ENCODE measurements at places on chromosomes 16 and 17.

GRCh38 chr17:76479515-76480060 lies 12.2 kb downstream of the AANAT start:
- DNase-seq: no peak

GRCh38 chr16:85958731-85959130 lies 59.8 kb downstream of the IRF8 start:
- no peak for DNase-seq

GRCh38 chr16:56755038-56755437 lies 25.1 kb downstream of the NUP93 start:
- DNase-seq: no peak

- DNase-seq: no peak
Observed at GRCh38 chr17:4542003-4542725, 13.0 kb downstream of the MYBBP1A start.

DNA sequence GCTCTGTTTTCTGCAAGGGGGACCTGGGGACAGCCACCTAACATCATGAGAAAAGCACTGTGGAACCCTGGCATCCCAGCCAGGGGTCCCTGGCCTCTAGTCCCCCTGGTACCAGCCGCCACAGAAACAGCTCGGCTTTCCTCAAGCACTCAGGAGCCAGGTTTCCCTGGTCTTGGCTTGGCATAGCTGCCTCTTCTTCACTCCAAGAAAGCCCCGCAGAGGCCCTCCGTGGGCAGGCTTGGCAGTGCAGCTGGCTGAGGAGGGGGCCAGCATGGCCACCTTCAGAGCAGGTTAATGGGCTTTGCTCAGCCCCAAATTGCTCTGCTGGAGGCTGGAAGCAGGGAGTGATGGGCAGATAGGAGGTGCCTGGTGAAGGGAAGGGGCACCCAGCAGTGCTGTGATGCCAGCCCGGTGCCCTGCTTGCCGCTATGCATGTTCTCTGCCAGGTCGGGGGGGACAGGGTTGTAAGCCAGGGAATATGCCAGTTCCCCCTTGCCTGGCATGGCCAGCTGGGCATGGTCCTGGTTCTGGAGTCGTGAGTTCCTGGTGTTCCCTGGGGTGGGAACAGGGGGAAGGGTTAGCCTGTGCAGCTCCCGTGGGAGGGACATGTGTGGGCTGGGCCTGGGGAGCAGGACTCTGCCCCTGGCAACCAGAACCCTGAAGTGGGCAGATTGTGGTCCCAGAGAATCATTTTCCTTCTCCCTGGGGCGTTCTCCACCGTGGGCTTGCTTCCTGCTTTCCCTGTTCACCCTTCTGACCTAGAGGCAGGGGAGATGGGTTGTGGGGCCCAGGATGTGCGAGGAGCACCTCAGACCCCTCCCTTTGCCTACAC lies 3.2 kb downstream of the ANKRD13B start:
- DNase-seq: no peak

DNA sequence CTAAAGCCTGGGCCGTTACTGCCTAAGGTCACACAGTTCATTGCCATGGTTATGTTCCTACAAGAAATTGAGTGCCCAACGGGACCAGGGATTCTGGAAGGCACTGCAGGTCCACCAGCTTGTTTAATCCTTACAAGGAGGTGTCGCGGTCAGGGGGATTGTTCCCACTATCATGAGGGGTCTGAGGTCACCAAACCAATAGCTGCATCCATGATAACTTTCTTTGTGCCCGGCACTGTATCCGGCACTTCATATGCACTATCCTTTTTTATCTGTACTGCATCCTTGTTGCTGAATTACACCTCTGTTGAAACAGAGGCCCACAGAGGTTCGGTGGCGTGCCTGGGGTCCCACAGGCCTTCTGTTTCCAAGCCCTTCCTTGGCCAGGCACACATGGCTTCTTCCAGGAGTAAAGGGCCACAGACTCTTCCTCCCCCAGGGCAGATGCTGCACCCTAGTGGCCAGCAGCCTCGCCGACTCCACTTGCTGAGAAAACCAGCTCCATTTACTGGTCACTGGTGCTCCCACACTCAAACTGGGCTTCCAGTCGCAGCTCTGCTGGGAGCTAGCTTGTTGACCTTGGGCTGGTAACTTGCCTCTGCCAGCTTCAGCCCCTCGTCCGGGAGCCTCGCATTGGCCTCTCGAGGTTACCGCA lies 82.0 kb upstream of the PLCG2 start:
- no peak for DNase-seq

DNA sequence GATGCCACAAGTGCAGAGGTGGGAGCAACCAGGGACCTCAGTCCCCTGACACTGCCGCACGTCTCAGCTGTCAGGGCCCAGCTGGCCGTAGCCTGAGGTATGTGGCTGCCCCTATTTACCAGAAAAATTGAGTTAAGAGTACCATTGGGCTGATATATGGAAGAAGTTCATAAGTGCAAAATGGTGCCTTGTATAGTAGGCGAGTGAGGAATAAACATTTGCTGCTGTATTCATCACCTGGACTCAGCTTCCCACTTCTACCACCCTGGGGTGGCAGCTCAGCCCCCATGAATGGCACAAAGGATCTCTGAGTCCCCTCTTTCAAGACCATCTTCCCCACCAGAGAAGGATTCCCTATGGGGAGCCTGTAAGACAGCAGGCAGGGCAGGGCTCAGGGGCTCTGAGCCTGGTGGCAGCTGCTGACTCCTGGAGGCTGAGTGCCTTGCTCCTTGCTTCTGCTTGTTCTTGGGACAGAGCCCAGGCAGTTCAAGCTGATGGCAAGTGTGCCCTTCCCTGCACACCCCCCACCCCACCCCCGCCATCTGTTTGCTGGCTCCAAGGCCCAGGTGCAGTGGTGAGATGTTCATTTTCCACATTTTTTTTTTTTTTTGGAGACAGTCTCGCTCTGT lies 29.0 kb downstream of the TRPV2 start:
- no peak for DNase-seq

GRCh38 chr16:4435337-4436067 lies 9.8 kb downstream of the DNAJA3 start:
- no peak for DNase-seq

- peak; percentile 61 for DNase-seq
Observed at GRCh38 chr17:83086907-83087787, 7.7 kb downstream of the METRNL start.

GRCh38 chr16:79379095-79379494 lies 221.4 kb downstream of the MAF start:
- DNase-seq: no peak

GRCh38 chr16:29975134-29975538 lies 1.5 kb downstream of the TAOK2 start:
- DNase-seq: no peak

- DNase-seq: no peak
Observed at GRCh38 chr16:89921131-89921701, 1.9 kb upstream of the TUBB3 start.

DNA sequence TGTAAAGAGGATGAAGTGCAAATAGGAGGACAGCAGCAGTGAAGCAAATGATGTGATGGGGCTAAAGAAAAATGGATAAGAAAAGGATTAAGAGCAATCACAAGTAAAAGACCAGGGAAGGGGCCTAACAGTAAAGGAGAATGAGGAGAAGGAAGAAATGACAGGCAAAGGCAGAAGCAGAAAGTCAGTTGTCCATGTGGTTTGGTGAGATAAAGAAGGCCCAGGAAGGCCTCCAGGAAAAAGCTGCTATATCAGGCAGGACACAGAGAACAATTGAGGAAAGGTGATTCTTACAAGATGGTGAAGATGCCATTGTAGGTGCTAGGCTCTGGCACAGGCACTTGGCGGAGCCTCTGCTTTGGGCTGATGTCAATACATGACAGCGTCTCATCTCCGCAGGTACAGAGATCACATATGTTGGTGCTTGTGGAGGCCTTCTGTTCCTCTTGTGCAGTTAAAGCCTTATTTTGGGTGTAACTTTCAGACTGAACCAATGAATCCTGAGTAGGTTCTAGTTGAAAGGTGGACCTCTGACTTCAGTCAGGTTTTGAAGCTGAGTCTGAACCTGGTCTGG lies 18.1 kb downstream of the RDM1 start:
- no peak for DNase-seq

DNA sequence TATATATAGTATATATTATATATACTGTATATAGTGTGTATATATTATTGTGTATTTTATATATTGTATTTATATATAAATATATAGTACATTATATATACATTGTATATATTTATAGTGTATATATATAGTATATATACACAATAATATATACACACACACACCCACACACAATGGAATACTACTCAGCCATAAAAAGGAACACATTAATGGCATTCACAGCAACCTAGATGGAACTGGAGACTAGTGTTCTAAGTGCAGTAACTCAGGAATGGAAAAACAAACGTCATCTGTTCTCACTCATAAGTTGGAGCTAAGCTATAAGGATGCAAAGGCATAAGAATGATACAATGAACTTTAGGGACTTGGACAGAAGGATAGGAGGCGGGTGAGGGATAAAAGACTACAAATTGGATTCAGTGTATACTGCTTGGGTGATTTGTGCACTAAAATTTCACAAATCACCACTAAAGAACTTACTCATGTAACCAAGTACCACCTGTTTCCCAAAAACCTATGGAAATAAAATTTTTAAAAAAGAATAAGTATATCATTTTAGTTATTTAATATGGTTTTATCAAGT lies 201.9 kb upstream of the CDH11 start:
- DNase-seq: no peak

DNA sequence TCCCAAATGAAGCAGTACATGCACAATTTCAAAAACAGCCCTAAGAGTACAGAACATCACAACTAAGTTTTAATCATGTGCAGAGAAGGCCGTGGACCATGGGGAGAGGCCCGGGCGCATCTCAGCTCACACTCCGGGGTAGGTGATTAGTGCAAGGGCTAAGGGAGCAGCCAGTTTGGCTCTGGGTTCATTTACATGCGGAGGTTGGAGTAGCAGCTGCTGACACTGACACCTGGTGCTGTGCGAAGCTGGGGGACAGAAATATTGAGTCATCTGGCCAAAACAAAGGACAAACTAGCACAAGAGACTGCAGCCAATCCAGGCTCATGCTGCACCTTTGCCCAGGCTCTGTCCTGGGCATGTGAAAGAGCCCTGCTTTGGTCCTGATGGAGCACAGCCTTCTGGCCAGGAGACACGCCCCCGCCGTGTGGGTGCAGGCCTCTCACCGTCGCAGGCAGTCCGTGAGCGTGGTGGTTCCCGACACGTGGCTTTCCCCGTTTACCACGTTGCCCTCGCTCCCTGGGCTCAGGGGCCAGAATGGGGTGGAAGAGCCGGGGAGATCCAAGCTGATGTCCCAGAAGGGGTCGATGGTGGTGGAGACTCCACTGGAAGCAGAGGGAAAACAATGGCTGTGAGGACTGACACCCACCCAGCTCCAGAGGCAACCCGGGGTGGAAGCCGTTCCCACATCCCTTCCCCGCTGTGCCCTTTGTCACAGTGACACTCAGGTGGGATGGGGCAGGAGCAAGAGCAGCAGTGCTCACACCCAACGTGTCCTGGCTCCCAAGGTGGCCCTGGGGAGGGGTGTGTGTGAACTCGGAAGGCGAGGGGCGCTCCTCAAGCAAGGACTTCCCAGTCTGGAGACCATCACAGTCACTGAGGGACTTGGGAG lies 31.9 kb downstream of the USP22 start:
- no peak for DNase-seq

GRCh38 chr17:42985225-42985624 lies 4.9 kb downstream of the RUNDC1 start:
- DNase-seq: no peak

- peak; percentile 86 for DNase-seq
Observed at GRCh38 chr17:43983515-43984411, 20.7 kb upstream of the NAGS start.

DNA sequence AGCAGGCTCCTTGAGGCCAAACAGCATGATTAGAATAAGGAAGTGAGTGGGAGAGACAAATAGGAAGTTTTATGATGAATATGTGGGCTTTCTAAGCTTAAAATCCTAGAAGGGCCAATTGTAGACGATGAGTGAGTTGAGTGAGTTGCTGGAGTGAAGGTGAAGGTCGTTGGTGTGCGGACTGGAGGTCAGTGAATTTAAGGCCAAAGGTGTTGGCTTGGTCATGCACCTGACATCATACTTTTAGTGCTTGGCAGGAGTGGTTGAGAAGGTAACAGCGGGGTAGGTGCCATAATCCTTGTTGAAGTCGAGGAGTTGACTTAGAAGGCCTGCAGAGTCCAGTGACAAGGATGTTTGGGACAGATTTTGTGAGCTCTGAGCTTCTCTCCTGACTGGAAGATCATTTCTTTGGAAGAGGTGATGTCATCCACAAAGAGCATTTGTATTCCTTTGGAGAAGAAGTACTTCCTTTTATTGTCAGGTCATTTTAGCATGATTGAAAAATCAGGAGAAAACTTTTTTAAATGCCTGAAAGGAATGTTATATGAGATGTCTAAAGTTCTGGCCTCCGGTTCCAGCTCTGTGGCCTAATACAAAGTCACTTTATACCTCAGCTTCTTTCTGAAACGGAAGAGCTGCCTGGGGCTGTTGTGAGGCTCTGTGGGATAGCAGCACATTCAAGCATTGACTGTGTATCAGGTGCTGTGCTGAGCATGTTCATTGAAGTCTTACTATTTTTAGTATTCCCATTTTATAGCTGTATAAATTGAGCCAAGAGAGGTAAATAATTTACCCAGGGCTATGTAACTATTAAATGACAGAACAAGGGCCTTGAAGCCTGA lies 53.6 kb upstream of the TBX2 start:
- no peak for DNase-seq

GRCh38 chr17:27526604-27527002 lies 70.4 kb downstream of the KSR1 start:
- DNase-seq: no peak

DNA sequence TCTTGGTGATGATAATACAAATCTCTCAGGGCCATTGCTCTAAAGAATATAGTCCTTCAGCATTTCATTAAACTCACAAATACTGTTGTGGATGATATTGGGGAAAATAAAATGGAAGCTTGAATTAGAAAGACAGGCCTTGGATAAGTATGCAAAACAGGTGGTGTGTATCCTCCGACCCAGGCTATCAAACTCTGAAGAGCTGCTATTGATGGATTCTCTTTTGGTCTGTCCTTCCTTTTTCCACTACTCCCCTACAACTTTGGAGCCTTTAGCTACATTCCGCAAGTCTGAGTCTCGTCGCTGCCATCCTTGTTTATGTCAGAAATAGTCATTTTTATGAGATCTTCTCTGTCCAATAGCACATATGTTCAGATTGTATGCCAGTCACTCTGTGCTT lies 351.6 kb downstream of the KCNJ2 start:
- no peak for DNase-seq

GRCh38 chr16:30340621-30341020 lies 14.5 kb downstream of the CD2BP2 start:
- no peak for DNase-seq

DNA sequence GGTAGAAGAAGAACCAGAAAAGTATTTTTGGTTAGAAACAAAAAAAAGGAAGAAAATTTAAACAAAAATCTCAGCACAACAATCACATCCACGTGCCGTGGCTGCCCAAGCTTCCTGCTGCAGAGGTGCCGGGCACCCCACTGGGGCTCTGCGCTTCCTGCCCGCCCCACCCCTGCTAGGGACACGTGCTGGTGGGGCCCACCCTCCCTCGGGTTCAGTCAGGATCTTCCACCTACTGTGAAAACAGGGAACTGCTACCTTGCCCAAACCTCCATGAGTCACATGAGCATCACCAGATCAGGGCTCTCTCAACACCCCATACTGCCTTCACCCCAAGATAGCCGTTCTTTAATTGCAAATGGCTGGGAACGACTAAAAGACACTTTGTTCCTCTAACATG lies 24.4 kb upstream of the CYTH1 start:
- DNase-seq: no peak

GRCh38 chr17:32187271-32187670 lies 45.0 kb downstream of the RHOT1 start:
- DNase-seq: no peak

GRCh38 chr17:48215583-48216139 lies 108.1 kb downstream of the SNX11 start:
- DNase-seq: peak; percentile 62

- DNase-seq: no peak
Observed at GRCh38 chr17:40113907-40114245, 7.9 kb upstream of the MSL1 start.

Measured in retina (tissue), 1 donor.